HFFc6 (cell line): ENCODE measurements at places on chromosomes 7 and 10.

- DNase-seq: no peak
These were observed 234.1 kb upstream of the AGK start for GRCh38 chr7:141317033-141317585.

- DNase-seq: peak; percentile 25
These were observed 18.9 kb downstream of the CALML3 start for GRCh38 chr10:5543623-5544022.

DNA sequence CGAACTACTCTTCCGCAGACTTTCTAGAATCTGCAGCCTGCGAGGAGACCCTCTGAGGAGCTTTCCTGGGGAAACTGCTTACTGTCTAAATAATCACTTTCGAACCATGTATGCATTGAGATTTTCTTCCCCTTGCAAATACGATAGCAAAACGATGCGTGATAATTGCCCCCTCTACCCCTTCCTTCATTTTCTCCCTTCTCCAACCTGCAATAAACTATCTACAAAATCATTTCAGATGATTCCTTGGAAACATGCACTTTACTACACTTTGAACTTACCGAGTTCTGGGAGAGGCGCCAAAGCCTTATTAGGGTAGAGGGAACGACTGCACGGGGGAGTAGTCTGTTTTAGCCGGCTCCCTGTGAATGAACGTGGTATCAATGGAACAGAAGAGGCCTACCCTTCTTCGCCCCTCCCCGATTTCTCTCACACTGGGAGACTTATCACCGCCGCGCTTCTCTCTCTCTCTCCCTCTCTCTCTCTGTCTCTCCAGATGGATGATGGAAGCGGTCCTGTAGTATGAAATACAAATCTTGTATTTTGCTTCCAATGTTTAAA lies at the start of gene FGFBP3:
TSS of gene FGFBP3 (minus strand) at position 370 of the 561 bp plus-strand sequence. CDS start 517 bp downstream, outside the sequence.
- no peak for DNase-seq

GRCh38 chr7:128388145-128388485 lies 21.7 kb downstream of the IMPDH1 start:
- no peak for DNase-seq

- no peak for DNase-seq
These were observed 23.0 kb upstream of the TRIL start for GRCh38 chr7:28981161-28981465.

DNA sequence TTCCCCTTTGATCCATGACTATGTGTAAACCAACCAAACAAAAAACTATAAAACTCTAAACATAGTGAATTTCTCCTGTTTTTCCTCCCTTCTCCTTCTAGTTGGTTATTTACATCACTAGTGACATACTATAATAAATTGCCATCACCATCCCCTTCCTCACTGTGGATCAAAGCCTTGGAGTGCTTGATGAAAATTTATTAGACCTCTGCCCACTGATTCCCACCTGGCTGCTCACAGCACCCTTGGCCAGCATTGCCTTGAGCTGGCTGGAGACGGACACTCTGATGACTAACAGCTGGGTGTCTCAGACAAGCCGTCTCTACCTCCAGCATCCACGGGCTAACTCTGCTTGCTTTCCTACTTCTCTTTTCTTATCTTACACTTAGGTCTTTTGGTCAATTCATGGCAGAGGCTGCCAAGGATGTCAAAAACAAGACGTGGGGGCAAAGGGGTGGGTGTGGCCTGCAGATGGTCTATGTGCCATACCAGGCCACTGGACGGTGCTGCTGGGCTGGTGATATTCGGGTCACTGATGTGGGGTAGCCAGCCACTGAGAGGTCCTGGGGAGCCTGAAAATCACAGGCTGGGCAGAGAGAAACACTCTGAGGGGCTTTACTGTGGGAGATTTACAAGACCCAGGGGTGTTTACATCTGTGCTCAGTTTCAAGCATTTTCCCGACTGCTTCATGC lies 207.8 kb downstream of the TAX1BP1 start:
- peak; percentile 25 for DNase-seq

DNA sequence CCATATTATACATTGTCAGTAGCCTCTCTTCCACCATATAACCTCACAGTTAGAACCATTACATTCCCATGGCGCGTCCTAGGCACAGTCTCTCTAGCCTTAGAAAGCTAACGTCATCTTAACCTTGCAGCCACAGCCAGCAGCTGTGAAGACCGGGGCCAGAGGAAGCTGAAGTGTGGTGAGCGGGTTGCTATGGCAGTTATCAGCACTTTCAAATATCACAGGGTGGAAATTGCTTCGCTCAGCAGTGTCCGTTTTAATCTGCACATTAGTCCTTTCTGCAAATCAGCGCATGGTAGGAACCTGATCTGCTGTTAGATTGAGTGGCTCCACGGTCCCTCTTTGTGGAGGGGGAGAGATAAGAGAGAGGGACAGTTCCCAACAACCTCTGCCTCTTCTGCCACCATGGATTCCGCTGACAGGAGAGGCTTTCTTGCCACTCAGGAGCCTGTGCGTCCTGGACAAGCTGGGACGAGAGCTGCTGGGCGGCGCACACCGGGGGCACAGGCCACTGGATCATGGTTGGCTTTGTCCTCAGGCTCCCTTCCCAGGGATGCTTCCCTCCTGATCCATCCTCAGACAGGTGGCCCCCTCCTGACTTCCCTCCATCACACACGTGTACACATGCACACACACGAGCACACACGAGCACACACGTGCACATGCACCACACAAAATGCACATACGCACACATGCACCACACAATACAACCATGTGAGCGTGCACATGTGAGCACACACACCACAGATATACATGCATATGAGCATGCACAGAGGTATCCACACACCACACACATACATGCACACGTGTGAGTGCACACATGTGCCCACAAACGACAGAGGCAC lies 93.8 kb downstream of the WDR37 start:
- no peak for DNase-seq

GRCh38 chr7:52355053-52355452 lies 680.4 kb upstream of the POM121L12 start:
- no peak for DNase-seq

DNA sequence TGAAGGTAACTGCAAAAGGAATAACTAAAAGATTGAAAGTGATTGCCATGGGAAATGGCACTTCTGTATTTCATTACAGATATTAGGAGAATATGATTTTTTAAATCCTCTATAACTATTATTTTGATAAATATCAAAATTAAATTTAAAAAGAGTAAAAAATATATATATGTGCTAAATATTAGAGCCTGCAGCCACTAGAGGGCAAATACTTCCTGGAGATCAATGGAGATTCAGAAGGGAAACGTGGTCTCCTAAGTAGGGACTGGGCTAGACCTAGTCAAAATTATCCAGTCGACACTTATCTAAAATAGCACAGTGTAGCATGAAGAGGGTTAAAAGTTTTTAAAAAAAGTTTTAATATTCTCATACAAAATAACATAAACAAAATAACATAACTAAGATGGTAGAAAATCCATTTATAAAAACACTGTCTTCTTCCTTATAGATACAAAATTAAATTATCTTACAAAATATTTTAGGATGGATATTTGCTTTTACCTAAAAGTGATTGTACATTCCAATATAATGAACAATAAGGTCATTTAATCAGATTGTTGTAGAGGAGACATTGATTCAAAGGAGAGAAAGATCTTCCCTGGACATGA lies 434.3 kb downstream of the MDFIC start:
- no peak for DNase-seq

GRCh38 chr10:62597226-62597625 lies 207.3 kb upstream of the ADO start:
- DNase-seq: peak; percentile 72

DNA sequence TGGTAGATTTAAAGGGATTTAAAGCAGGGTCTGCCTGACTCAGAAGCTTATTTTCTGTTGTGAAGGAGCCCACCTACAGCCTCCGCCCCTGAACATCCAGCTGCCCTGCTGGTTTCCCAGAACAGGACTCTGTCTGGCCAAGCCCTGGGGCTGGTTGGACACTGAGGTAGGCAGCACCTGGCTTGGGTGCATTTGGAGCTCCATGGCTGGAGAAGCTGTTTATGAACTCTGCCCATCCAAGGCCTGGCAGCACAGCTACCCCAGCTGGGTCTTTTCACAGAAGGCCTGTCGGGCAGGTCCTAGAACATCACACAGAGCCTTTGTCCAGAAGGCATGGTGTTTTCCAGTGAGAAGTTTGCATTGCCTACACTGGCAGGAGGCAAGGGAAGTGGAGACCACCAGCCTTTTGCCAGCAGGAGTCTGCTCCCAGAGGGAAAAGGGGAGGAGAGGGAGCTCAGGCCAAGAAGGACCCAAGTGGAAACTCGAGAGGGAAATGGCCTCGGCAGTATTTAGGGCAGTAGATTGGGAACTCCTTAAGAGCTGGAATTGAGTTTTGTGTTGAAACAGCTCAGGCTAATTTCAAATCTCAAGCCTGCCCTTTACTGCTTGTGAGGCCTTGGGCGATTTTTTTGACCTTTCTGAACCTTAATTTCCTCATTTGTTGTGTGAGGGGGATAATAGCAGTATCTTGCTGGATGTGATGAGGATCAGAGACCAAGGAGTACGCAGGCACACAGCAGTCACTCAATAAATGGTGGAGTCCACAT lies 12.3 kb upstream of the PDCD4 start:
- no peak for DNase-seq

DNA sequence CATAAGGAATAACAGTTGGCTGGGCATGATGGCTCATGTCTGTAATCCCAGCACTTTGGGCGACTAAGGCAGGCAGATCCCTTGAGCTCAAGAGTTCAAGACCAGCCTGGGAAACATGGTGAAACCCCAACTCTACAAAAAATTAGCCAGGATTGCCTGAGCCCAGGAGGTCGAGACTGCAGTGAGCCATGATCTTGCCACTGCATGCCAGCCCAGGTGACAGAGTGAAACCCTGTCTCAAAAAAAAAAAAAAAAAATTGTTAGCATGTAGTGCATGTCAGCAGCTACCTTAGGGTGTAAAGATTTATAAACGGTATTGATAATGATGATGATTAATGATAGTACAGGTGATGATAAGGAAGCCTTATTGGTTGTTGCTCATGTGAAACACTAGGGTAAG lies 331.2 kb upstream of the FZD1 start:
- DNase-seq: no peak

- no peak for DNase-seq
These were observed 31.5 kb downstream of the MACROH2A2 start for GRCh38 chr10:70084189-70084588.

DNA sequence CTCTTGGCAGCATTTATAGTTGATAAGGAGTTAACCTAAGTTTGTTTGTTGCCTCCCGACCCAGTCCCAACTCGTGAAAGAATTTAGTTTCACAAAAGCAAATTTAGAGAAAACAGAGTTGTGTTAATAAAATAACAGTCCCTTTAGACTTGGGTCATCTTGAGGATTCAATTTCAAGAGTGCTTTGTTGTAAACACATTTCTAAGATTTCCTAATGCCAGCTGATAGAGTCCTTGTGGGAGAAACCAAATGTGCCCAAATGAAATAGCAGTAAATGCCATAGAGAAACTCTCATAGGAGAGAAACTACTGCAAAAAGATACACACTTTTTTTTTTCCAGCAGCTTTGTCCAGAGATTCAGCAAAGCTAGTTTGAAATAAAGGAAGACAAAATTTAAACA lies 211.3 kb upstream of the BMPER start:
- DNase-seq: no peak

DNA sequence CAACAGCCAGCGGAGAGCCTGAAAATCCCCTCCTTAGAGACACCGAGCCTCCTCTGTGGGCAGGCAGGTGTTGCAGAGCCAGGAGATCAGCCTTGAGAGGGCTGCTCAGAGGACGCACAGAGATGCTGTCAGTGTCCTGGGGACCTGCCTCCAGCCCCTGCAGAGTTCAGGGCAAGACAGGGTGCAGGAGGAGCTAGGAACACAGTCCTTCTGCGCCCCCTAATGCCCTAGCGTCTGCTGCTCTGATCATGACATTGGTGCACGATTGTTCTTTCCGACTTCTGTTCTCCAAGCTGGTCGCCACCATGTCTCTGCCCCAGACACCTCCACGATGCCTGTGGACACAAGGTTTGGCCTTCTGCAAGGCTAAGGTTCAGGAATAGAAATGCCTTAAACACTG lies 613.7 kb upstream of the MKI67 start:
- no peak for DNase-seq

DNA sequence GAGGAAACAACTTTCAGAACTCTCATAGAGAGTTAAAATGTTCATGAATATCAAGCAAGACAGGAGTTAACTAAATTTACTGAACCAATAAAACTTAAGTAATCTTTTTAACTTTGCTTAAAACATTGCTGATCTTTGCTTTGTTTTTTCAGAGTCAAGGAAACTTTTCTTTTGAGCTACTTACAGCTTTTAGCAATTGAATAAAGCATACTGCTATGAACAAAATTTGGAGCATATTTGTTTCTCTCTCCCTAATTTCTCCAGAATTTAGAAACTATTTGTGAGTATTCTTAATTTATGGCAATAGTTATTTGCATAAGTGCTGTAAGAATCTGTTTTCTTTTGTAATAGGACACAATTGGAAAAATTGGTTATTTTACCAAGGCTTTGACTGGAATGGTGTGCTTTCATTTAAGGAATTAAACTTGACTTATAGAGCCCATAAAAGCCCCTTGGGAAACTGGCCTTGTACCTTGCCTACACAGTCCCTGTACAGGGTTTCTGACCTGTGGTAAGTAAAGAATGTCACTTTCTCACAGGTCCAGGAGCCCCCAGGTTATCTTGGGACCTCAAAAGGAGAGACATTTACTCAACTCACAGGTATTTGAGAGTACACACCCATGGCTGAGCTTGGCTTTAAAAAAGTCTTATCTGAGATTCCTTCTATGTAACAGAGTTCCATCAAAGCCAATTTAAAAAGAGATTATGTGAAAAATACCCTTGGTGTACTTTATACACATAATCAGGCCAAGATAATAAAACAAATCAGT lies 23.3 kb upstream of the KIAA1549 start:
- DNase-seq: no peak

DNA sequence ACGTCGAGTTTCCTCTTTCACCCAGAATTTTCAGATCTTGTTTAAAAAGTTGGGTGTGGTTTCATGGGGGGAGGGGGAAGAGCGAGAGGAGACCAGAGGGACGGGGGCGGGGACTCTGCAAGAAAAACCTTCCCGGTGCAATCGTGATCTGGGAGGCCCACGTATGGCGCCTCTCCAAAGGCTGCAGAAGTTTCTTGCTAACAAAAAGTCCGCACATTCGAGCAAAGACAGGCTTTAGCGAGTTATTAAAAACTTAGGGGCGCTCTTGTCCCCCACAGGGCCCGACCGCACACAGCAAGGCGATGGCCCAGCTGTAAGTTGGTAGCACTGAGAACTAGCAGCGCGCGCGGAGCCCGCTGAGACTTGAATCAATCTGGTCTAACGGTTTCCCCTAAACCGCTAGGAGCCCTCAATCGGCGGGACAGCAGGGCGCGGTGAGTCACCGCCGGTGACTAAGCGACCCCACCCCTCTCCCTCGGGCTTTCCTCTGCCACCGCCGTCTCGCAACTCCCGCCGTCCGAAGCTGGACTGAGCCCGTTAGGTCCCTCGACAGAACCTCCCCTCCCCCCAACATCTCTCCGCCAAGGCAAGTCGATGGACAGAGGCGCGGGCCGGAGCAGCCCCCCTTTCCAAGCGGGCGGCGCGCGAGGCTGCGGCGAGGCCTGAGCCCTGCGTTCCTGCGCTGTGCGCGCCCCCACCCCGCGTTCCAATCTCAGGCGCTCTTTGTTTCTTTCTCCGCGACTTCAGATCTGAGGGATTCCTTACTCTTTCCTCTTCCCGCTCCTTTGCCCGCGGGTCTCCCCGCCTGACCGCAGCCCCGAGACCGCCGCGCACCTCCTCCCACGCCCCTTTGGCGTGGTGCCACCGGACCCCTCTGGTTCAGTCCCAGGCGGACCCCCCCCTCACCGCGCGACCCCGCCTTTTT lies at the start of gene VIM:
TSS of gene VIM (plus strand) at position 151 of the 925 bp plus-strand sequence. CDS start 1,182 bp downstream, outside the sequence.
- DNase-seq: peak; percentile 98

GRCh38 chr7:1703871-1704810 lies 34.1 kb downstream of the ELFN1 start:
- DNase-seq: no peak
